WTC11 (cell line): ENCODE measurements at places on chromosomes 5 and 9. TPM values are rescaled to one million over a fixed set of nuclear protein-coding genes. Genes with fewer than 3 reads are reported as not detected.

DNA sequence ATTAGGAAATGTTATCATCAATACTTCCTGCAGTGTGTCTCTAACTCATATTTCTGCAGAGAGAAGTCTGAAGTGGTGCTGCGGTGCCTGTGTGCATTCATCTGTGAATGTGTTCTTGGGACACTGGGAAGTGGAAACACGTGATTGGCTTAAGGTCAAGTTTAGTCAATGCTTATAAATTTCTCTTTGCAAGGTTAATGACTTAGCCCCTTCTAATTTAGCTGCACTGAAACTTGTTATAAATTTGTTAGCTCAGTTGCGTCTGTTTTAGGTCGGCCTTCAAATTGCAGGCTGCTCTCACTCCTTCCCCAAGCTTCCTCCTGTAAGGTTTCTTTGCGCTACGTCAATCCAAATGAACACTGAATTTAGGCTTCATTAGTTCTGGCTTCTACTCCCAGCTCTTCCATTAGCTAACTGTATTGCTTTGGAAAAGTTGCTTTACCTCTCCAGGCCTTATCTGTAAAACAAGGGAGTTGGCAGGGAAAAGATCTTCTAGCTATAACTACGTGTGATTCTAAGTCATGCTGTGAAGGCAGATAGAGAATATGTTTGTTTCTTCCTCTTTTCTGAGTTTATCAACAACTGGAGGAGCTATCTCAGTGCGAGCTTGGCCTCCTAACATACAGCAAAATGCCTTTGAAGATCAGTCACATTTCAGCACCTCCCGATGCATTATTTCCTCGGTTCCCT, 341.8 kb downstream of the NFIB start:
- no peak for DNase-seq

DNA sequence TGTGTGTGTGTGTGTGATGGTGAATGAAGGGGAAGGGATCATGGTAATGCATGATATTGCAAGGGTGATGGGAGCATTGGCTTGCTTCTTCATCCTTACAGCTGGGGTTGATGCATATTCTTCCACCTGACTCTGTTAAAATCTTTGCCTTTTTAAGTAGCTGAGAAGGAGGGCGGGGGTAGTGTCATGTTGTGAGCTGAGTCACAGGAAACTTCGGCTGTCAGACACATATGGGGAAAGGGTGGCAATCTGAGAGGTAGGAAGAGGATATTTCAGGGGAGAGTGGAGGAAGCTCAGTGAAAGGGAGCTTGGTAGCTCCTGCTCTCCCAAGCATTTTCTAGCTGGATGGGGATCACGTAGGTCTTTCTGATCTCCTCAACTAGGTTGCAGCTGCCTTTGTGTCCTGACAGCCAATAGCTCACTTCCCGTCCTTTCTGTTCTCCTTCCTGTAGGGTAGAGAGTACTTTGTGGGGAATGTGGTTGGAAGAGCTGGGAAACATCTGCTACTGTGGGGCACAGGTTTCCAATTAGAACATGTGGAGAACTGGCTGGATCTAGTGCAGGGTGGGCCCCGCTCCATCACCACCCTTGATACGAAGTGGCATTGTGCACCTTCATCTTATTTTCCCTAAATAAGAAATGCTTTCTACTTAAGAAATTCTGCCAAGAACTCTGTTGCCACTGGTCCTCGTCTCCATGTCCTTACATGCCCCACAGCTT, 18.1 kb upstream of the CLK4 start:
- no peak for DNase-seq

- no peak for DNase-seq
Observed at GRCh38 chr9:104074876-104075275, 19.2 kb upstream of the SMC2 start.

DNA sequence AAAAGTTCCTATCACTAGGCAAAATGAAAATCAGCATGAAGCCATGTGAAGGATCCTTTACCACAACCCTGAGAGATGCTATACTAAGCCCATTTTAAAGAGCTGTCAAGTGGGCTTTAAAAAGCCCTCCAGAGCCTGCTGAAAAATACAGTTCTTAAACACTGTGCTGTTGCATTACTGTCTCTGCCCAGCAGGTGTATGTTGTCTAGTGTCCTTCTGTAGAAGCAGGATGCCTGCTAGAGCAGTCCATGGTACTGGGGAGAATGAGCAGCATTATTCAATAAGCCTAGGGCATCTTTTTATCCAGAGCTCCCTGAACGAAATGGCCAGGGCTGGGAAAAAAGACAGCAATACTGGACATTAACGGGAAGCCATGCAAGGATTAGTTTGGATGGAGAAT, 126.2 kb upstream of the PLCXD3 start:
- peak; percentile 48 for DNase-seq

- DNase-seq, result no peak
Observed at GRCh38 chr5:54205453-54205852, 104.9 kb downstream of the ARL15 start.

GRCh38 chr9:22332202-22332601, 114.4 kb upstream of the DMRTA1 start:
- no peak for DNase-seq

Gene TBC1D9B
- total RNA-seq, result 64.9 to 70.9 TPM (median 69.0 TPM) in 3 replicates

Gene MCIDAS
- total RNA-seq, result 0.20 TPM in 1 of 3 replicates, not detected in the others

DNA sequence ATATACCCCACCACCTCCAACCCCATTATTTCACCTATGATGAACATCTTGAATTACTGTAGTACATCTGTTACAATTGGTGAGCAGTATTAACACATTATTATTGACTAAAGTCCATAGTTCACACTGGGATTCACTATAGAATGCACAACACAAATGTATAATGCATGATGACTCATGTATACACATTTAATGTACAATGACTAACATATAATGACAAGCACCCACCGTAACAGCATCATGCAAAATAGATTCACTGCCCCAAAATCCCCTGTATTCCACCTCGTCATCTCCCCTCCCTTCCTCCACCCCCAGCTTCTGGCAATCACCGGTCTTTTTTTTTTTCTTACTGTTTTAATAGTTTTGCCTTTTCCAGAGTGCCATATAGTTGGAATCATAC, 47.1 kb upstream of the NEK6 start:
- DNase-seq, result no peak

Gene HMCN2
- 5.6 to 12.4 TPM (median 10.8 TPM) in 3 replicates for total RNA-seq

GRCh38 chr5:135651156-135651555, 72.4 kb upstream of the CXCL14 start:
- DNase-seq, result no peak

DNA sequence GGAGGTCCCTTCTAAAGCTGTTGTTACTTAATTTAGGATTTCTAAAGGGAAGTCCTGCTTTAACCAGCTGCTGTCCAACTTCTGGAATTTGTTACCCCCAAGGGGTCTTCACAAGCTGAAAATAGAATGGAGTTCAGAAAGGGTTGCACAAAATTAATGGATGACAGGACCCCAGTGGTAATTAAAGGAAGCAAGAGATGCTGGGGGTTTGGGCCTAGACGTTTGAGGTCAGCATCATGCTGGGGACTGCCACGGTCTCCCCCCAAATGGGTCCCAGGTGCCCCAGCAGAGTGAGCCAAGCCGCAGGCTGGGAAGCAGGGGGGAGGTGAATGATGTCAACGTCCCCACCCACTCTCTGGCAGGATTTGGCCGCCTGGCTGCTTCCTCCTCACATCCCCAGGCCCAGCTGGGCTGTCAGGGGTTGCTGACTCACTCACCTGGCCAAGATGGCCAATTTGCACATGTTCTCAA, 97.5 kb upstream of the ARAP3 start:
- no peak for DNase-seq

Gene CYSRT1
- total RNA-seq, result 2.8 to 3.5 TPM (median 2.9 TPM) in 3 replicates

Gene GARIN3
- total RNA-seq, result not detected in 3 replicates

- DNase-seq, result no peak
Observed at GRCh38 chr5:159704160-159704559, 212.1 kb upstream of the ADRA1B start.

- peak; percentile 60 for DNase-seq
Observed at GRCh38 chr5:95620870-95621838, 1.3 kb downstream of the GPR150 start.

DNA sequence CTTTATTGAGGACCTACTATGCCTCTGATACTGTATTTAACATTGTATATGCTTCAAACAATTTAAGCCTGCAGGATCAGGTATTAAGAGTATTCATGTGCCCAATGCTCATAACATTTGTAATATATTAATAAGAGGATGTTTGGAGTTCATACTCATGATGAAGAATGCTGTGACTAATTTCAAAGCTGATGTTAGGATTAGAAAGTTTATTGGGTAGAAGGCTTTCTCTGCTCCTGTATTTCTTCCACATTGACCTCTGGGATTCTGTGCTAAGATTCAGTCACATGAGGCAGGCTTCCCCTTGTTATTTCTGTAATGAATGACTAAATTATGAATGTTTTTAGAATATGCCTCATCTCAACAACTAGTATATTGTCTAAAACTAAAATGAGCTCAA, 456.4 kb downstream of the NFIB start:
- no peak for DNase-seq

Gene FOXD4
- 0.13 to 0.25 TPM (median 0.21 TPM) in 3 replicates for total RNA-seq
